ENCODE measurements at places on chromosomes 3 and 15. TPM values are rescaled to one million over a fixed set of nuclear protein-coding genes. Genes with fewer than 3 reads are reported as not detected.

Gene MAPKBP1
- total RNA-seq, result 27.1 TPM

Gene SLC12A8
- total RNA-seq, result 1.1 TPM

- no peak for DNase-seq
Measured at GRCh38 chr3:185270262-185270955, 16.6 kb upstream of the EHHADH start.

- no peak for DNase-seq
Measured at GRCh38 chr3:159144891-159145290, 343.0 kb downstream of the MFSD1 start.

DNA sequence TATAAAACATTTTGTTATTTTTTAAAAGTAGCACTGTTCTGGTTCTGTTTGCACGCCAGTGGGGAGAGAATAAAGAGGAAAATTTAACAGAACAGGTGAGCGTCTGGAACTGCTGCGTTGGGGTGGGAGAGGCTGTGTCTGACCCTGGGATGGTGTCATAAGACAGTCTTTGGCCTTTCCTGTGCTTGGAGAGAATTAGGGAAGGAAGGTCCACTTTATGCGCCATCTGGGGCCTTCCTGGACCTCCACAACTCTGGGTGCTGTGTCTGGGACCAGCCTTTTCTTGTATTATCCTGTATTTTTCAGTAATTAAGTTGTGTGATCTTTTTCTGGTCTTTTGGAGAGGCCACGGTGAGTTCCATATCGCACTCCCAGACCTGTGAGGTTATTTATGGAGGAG, 3.3 kb downstream of the FAM43A start:
- DNase-seq, result no peak

GRCh38 chr3:5360453-5360852, 172.9 kb downstream of the EDEM1 start:
- DNase-seq, result no peak
